Renal cortex interstitium (tissue), 15 donors: ENCODE measurements at places on chromosomes 12 and 14. TPM values are rescaled to one million over a fixed set of nuclear protein-coding genes. Genes with fewer than 3 reads are reported as not detected.

Gene HEATR5A
- polyA plus RNA-seq = 18.6 TPM

Gene SERPINA3
- 0.45 TPM for polyA plus RNA-seq

Gene SENP1
- polyA plus RNA-seq = 23.5 TPM

Gene IFNG-AS1
- not detected for polyA plus RNA-seq

Gene OLR1
- 1.6 TPM for polyA plus RNA-seq

Gene APEX1
- 331 TPM for polyA plus RNA-seq

Gene ASIC1
- polyA plus RNA-seq = 4.5 TPM

Gene VPS37B
- 32.6 TPM for polyA plus RNA-seq

Gene RNASE3
- 0.50 TPM for polyA plus RNA-seq

Gene KLRK1
- polyA plus RNA-seq = 0.39 TPM

Gene CIPC
- polyA plus RNA-seq = 26.0 TPM

Gene CACNA1C
- polyA plus RNA-seq = 13.1 TPM

Gene CLEC1B
- 0.48 TPM for polyA plus RNA-seq

Gene HNRNPA1
- 3,334 TPM for polyA plus RNA-seq

Gene RNASE7
- 0.42 TPM for polyA plus RNA-seq

Gene SLC25A3
- polyA plus RNA-seq = 658 TPM

Gene MGST1
- polyA plus RNA-seq = 33.8 TPM

Gene TEDC1
- 6.0 TPM for polyA plus RNA-seq

Gene RPGRIP1
- 0.42 TPM for polyA plus RNA-seq

Gene B4GALNT3
- 17.3 TPM for polyA plus RNA-seq

Gene TSHR
- 0.17 TPM for polyA plus RNA-seq

Gene RNASE2
- 0.74 TPM for polyA plus RNA-seq

Gene PPP1R13B
- polyA plus RNA-seq = 29.8 TPM

Gene TSPAN19
- polyA plus RNA-seq = 0.54 TPM

Gene MUCL1
- polyA plus RNA-seq = not detected

Gene IRAK3
- 3.6 TPM for polyA plus RNA-seq

Gene PPP4R4
- polyA plus RNA-seq = 0.19 TPM

Gene SMCO2
- polyA plus RNA-seq = 0.91 TPM

Gene TAS2R9
- not detected for polyA plus RNA-seq

Gene DENND5B
- polyA plus RNA-seq = 28.4 TPM

Gene TXNRD1
- polyA plus RNA-seq = 63.3 TPM

Gene PPFIA2
- polyA plus RNA-seq = 7.0 TPM

Gene SHMT2
- polyA plus RNA-seq = 86.6 TPM

Gene CLEC2A
- polyA plus RNA-seq = not detected

Gene NCKAP5L
- 22.8 TPM for polyA plus RNA-seq

Gene KITLG
- polyA plus RNA-seq = 27.5 TPM

Gene NANOG
- polyA plus RNA-seq = 0.16 TPM

Gene MAP3K9
- polyA plus RNA-seq = 3.9 TPM

Gene DAO
- 0.75 TPM for polyA plus RNA-seq

Gene GLIPR1
- 19.9 TPM for polyA plus RNA-seq
